ENCODE measurements at places on chromosomes 12 and 14. TPM values are rescaled to one million over a fixed set of nuclear protein-coding genes. Genes with fewer than 3 reads are reported as not detected.
A peak's percentile ranks its signal among the peaks of the same experiment; 100 is the strongest.

- DNase-seq: no peak
Observed at GRCh38 chr12:119956047-119956446, 33.0 kb upstream of the BICDL1 start.

DNA sequence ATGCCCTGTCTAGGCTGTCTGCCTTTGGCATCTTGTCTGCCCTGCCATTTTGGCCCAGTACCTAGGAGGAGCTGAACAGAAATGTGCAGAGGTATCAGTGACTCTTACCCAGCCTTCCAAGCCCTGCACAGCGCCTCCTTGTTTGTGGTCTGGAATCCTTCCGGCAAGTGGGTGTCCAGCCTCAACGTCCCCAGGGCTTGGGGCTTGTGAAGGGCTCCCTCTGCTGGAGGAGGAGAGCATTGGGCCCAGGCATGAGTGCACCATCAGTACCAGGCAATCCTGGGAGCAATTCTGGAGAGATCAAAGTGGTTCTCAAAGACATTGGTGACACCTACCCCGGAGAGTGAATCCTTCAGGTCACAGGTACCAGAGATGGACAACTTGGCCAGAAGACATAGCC is 2.4 kb upstream of the TCL1B start:
- DNase-seq: no peak

Gene GNB3
- 20.6 TPM for polyA plus RNA-seq

- DNase-seq: no peak
Observed at GRCh38 chr12:30437044-30437443, 258.6 kb downstream of the IPO8 start.

- DNase-seq: no peak
Observed at GRCh38 chr12:103696101-103696500, 109.0 kb downstream of the STAB2 start.

- no peak for DNase-seq
Observed at GRCh38 chr14:85909581-85909980, 379.6 kb downstream of the FLRT2 start.

DNA sequence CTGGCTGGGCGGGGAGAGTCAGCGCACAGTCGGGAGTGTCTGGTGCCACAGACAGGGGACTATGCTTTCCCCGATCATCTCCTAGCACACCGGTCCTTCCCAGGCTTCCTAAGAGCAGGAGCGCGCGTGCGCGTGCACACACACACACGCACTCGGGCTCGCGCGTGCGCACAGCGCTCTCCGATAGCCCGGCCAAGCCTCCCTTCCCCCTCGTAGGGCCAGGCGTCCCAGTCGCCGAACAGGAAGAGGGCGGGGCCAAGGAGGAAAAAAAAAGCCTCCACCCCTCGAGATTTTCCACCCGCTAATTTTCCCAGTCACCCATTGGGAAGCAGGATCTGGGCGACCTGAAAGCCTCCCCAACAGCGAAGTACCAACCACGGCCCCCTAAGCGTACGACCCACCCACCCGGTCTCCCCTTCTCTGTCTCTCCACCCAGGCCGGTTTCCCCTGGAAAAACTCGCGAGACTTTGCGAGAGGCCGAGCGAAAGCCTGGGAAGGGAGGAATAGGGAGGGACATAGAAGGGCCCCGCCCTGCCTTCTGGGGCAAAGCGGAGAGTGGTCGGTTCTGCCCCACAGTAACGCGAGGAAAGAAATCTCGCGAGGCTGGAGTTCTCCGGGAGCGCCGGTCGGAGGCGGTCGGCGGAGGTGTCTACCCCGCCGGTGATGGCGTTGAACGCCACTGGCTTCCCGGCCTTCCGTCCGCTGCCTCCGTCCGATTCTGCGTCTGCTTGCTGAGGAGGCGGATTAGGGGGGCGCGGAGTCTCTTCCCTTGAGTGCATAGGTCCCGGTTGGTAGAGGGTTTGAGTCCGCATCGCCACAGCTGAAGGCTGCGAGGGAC is at the start of the genes FGFR1OP2 and INTS13:
FGFR1OP2 (plus strand) TSS at position 608 of the 838 bp plus-strand sequence. CDS start 15,689 bp downstream, outside the sequence.
INTS13 (minus strand) TSS at position 119 of the 838 bp plus-strand sequence. CDS start 1,178 bp downstream, outside the sequence.
- DNase-seq: peak; percentile 100

Gene CFAP251
- polyA plus RNA-seq: 0.90 TPM

- DNase-seq: no peak
Observed at GRCh38 chr14:88618476-88618875, 55.6 kb downstream of the ZC3H14 start.

DNA sequence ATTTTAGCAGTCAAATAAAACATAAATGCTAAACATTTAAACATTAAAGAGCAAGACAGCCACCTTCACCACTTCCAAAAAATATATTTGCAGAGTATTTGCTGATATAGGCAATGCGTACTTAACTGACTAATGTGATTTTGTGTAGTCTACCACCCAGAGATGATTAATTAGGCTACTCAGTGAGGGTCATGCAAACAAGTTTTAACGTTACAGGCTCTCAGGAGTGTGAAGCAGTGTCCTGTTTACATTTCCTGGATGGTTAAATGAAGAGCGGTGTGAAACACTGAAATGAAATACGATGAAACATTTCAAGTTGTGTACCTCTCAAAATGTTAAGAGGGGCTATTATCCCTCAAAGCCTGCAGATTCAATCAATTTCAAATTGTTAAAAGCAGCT is 165.8 kb upstream of the LRIG3 start:
- DNase-seq: no peak

Gene ANO2
- polyA plus RNA-seq: 3.9 TPM

DNA sequence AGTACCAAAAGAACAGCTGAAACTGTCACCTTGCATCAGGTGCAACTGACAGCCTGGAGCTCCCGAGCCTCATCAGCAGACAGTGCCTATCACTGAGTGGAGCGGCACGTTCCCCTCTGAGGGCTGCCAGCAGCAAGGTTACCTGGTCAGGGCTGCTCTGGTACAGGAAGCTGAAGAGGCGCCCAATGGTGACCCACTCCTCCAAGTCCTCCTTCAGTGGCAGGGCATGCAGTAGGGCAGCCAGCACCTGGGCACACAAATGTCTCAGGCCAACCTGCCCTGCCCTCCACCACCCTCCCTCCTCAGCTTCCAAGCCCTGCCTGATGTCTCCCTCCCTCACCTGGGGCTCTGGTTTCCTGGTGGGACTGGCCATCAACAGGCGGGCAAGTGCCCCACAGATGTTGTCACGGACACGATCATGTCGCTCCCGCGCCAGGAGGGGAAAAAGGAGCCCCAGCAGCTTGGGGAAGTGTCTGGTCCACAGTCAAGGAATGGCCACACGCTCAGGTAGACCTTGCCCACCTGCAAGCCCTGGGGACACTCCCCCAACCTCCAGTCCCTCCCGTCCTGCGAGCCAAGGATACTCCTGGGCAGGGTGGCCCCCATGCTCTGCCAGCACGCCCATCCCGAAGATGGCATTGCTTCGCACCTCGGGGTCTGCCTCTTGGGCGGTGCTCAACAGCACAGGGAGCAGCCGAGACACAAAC is 7.1 kb downstream of the IPO4 start:
- no peak for DNase-seq

GRCh38 chr12:13190275-13190674 is 6.3 kb upstream of the EMP1 start:
- DNase-seq: no peak

GRCh38 chr12:121391619-121392324 is 8.1 kb upstream of the RNF34 start:
- DNase-seq: peak; percentile 21

- no peak for DNase-seq
Observed at GRCh38 chr14:106378191-106378590, 851.8 kb downstream of the TMEM121 start.

DNA sequence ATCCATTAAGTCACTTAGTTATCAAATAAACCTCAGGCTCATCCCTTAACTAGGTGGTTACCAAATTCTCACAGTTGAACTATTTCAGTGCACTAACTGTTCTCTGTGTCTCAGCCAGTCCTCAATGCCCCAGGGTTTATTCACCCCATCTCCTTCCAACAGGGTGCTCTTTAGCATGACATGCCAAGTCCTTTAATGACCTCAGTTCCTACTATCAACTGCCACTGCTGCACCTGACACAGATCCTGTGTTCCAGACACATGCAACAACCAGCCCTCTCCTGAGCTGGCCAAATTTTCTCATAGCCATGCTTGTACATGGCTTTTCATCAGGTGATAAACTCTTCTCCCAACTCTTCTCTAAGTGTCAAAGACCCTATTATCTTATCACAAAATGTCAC is 80.0 kb downstream of the ATXN2 start:
- no peak for DNase-seq

- DNase-seq: no peak
Observed at GRCh38 chr14:102485693-102486512, 23.7 kb downstream of the ANKRD9 start.

Gene TECPR2
- polyA plus RNA-seq: 13.9 TPM
